ENCODE measurements at places on chromosomes 4 and X.

DNA sequence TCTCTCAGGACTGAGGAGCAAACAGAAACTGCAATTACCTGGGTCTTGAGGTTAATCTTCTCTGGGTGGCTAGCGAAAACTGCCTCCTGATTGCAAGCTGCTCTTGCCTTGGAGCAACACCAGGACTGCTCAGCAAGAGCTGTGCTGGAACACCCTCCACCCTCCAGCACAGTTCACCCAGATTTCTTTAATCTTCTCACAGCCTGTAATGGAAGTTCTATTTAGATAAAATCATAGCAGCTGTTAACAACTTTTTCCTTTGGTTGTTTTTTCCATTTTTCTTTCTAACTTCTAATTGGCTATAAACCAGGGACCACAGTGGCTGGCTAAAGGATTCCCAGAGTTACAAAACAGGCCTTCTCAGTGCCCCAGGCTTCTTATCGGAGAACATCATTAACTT, 36.3 kb downstream of the OPHN1 start:
- no peak for DNase-seq

DNA sequence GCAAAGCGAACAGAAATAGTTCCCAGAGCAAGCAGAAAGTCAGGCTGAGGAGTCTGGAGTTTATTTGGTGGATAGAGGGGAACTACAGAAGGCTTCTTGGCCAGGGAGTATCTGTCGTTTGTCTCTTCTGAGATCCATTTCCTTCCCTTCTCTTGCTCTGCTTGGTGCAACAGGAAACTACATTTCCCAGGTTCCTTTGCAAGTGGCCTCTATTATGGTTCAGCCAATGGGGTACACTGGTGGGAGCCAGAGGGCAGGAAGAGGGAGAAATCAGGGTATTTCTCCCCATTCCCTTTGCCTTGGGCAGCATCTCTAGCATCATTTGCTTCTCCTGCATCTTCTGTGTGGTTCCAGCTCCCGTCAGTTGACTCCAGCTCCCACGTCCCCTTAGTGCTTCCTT, 142.1 kb downstream of the BCOR start:
- no peak for DNase-seq

DNA sequence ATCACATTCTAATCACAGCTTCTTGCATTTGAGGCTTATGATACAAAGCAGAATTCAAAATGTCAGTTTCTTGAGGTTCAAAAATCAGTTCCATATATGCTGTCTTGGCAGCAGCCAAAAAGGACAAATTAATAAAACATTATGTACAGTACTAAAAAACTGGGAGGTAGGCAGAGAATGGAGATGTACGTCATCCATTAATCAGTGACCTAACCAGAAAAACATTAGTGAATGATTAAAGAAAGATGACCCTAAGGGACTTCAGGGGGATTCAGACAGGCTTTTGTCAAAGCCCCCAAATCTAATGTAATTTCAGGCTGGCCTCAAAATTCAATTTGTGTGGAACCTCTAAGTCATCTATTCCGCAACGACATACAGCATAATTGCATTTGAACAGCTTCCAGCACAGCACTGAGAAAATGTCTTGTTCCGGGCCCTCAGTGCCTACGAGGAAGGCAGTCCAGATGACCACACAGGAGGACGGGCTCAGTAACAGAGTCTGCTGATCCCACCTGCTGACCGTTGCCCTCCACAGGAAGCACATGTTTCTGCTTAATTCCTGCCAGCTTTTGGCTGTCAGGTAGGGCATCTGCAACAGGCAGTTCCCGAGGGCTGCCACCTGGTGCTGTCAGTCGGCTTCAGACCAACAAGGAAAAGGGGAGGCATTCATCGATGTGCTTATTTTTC, 83.8 kb upstream of the HHIP start:
- no peak for DNase-seq

GRCh38 chr4:123977641-123978081, 581.1 kb downstream of the SPRY1 start:
- no peak for DNase-seq

DNA sequence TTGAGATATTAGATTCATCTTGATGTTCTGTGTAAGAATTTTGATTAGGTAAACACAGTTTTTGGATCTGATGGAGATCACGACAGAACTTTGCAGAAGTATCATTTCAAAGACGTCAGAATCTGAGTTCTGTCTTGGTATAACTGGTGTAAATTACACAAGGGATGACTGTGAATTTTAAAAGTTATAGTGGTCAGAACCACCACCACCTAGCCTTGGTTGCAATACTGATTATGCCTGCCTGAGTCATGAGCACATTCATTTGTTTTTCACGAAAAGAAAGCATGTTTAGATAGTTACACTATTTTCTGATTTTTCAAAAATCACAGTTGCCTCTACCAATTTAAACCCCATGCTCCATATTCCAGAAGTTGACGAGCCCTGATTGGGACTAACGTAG, 54.8 kb downstream of the ZFX start:
- no peak for DNase-seq

- DNase-seq: no peak
Measured at GRCh38 chr4:68378226-68378625, 28.3 kb upstream of the YTHDC1 start.

DNA sequence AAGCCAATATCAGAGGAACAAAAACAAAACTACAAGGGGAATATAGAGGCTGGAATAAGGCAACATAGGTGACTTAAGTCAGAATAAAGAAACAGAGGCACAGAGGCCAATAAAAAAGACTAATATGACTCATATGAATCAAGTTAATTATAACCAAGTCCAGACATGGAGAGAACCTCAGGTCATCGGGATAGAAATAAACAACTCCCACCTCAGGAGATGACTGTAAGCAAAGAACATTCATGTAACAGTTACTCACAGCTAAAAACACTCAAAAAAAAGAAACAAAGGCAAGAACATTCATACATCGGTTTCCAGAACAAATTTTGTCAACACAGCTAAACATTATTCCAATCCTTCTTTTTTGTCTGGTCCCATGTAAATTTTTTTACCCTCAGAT, 60.3 kb upstream of the RXFP1 start:
- DNase-seq: no peak

DNA sequence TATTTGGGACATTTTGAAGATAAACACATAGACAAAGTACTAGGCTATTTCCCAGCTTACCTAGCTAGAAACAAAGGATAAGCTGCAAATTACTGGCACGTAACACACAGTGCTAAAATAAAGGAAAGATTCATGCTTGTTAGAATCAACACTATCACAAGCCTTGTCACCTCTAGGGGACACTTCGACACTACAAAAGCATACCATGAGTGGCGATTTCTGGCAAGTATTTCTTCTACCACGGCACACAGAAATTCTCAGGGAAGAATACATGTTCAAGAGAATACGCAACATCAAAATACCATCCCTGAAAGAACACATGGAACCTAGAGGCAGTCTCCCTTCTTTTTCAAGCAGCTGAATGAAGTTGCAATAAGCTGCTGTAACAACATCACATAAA, 5.1 kb downstream of the MECP2 start:
- DNase-seq: no peak

- no peak for DNase-seq
Measured at GRCh38 chr4:138005486-138005885, 236.7 kb downstream of the SLC7A11 start.

GRCh38 chr4:74621616-74622015, 172.7 kb downstream of the BTC start:
- DNase-seq: no peak

- DNase-seq: no peak
Measured at GRCh38 chr4:109406337-109406931, 27.2 kb upstream of the SEC24B start.

DNA sequence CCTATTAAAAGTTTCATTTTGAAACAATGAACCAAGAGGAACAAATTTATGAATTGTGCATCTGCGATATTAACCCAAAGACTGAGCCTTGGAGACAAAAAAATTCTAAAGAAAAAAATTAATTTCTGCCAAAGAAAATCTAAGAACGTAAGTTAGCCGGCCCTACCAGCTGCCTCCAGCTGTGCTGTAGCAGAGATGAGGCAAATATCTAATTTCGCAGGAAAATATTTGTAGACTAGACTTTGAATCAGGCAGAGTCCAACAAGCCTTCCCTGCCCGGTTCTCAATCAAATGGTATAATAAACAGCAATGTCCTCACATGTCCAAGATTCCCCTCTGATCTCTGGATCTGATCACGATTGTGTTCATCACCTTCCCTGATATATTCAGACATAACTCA, 21.2 kb upstream of the SMIM20 start:
- no peak for DNase-seq

GRCh38 chrX:43121637-43122036, 343.7 kb upstream of the PPP1R2C start:
- no peak for DNase-seq

GRCh38 chr4:118773429-118773792, 62.5 kb downstream of the SEC24D start:
- DNase-seq: no peak

DNA sequence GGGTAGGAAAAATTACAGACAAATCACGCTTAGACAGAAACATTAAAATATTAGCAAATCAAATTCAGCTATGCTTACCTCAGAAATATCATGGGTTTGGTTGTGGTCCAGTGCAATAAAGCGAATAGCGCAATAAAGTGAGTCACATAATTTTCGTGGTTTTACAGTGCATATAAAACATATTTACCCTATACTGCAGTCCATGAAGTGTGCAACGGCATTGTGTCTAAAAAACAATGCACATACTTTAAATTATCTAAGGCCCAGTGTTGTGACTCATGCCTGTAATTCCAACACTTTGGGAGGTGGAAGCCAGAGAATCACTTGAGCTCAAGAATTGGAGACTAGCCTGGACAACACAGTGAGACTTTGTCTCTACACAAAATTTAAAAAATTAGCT, 195.7 kb upstream of the IL1RAPL1 start:
- DNase-seq: no peak

- DNase-seq: no peak
Measured at GRCh38 chr4:78297116-78297800, 240.1 kb downstream of the FRAS1 start.

DNA sequence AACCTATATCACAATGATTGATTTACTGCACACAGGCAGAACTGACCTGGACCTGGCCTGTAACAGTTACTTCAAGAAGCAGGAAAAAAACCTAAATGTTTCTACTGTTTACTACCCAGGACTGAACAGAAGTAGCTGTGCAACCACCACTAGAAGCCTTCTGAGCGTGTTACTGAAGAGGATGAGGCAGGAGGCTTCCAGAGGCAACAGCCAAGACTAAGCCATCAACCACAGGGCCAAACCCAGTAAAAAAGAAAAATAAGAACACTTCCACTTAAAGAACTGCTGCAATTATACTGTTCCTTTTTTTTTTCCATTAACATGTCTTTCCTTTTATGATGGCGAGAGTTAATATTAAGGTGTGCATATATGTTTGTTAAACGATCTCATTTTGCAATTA, 29.4 kb upstream of the TTC29 start:
- DNase-seq: no peak

DNA sequence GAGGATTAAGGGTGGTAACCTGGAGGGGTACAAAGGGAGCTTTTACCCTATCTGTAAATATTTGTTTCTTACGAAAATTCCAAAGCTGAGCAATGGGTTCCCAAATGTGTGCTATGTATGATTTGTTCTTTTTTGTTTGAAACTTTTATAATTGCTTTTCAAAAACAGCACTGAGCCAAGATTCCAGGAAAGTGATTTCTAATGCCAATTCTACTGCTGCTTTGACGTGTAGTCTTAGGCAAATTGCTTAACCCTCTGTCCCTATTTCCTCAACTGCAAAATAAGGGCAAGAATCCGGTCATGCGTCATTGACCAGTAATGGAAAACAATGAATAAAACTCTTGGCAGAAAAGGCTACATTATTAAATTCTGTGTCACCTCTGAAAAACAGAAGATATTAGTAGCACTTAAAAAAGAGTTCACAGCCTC, 454.7 kb downstream of the IL15 start:
- DNase-seq: no peak

- DNase-seq: no peak
Measured at GRCh38 chrX:48492293-48492910, 16.4 kb upstream of the PORCN start.

- peak; percentile 43 for DNase-seq
Measured at GRCh38 chr4:2266181-2266580, 4.3 kb upstream of the MXD4 start.

GRCh38 chrX:127466211-127466610, 586.0 kb downstream of the ACTRT1 start:
- DNase-seq: no peak

DNA sequence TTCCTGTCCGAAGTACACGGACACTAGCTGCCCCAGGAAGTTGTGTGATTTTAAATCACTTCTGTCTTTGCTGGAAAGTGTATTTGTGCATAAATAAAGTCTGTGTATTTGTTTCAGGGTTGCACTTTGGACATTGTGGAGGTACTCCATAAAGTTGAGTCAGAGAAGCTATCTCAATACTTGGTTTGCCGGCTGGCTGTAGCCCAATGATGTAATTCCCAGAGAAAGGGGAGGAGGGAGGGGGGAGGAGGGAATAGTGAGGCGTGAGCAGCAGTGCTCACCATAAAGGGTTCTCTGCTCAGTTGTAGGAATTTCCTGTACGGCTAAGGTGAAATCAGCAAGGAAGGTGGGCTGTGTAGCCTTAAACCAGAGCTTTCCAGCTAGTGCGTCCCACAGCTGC, 7.5 kb downstream of the APEX2 start:
- DNase-seq: no peak

- DNase-seq: no peak
Measured at GRCh38 chr4:16582036-16582435, 316.4 kb downstream of the LDB2 start.

DNA sequence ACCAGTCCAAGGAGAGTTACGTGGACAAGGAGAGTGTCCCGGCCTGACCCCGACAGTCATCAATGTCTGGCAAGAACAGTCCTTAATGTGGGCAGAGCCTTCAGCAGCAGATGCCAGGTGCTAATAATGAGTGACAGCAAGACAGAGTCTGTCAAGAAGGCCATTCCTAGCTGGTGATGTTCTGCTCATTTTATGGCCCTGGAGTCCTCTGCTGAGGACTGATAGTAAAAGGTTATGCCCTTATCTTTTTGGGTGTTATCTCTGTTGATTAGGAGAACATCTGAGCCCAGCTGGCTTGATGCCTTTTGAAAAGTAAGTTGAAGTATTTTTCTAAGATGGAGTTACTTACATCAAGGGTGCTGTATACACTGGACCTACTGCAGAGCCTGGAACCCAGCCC, 67.3 kb downstream of the SLC34A2 start:
- no peak for DNase-seq

GRCh38 chr4:129899849-129900248, 803.9 kb downstream of the C4orf33 start:
- DNase-seq: no peak

- DNase-seq: no peak
Measured at GRCh38 chrX:13669246-13669737, 16.4 kb downstream of the TCEANC start.

DNA sequence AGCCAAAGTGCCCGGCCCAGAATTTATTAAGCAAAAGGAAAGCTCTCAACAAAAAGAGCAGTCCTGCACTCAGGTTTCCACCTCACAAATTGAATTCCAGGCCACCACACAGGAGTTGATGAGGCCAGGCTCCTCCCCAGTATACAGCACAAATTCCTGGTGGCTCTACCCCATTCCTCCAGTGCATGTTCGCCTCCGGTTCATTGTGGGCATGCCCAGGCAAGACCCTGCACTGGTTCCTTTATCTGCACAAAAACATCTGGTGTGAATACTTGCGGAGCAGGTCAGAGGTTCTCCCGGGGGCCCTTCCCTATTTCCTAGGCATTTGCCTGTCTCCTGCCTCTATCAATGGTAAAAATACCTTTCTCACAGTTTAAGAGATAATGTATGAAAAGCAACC, 195.2 kb upstream of the ANXA10 start:
- no peak for DNase-seq
